ENCODE measurements at places on chromosomes 5 and 9.

- no peak for DNase-seq
Measured at GRCh38 chr5:136206361-136206760, 13.4 kb upstream of the SMIM32 start.

GRCh38 chr5:126450346-126450745 lies 27.1 kb downstream of the GRAMD2B start:
- DNase-seq, result no peak

- DNase-seq, result no peak
Measured at GRCh38 chr5:153618867-153619266, 128.4 kb downstream of the GRIA1 start.

GRCh38 chr9:71524996-71525580 lies 243.2 kb downstream of the CEMIP2 start:
- no peak for DNase-seq

GRCh38 chr5:38263983-38264382 lies 5.6 kb downstream of the EGFLAM start:
- DNase-seq, result no peak

DNA sequence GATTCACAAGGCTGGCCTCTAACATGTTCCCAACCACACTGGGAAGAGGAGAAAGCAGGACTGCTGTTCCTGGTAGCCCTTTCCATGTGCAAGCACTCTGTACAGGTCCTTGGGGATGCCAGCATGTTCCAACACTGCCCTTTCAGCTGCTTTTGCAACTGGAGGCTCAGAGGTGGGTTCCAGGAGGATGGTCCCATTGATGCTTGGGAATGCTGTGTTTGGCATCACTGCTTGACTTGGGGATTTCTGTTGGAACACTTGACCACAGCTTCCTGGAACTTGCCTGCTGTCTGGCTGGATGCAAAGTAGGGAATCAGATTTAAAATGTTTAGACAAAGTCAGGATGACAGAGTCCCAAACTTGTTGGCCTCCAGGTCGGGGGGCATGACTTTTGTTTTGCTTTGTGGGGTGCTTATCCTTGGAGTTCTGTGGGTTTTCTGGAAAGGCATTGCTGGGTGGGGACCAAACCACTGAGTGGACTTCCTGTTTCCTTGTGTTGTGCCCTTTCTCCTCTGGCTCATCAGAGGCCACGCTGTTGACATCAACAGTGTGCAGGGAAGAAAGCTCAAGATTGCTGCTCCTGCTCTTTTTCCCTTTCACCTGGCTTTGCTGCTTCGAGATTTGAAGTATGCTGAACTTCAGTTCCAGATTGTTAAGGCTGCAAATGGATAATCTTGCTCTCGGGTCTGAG lies 148.5 kb upstream of the RPS23 start:
- no peak for DNase-seq

DNA sequence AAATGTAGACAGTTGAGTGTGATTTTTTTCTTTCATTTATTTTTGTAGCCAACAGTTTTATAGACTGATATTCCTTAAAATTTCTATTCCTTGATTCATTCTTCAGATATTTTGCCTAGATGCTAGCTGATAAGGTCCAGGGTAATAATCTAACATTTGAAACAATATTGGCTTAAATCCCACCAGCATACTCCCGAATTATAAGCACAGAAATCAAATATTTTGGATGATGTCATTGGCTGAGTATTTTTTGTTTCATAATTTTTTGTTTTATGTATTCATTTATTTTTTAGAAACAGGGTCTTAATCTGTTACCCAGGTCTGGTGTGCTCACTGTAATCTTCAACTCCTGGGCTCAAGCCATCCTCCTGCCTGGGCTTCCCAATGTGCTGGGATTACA lies 88.4 kb downstream of the ISL1 start:
- DNase-seq, result no peak

GRCh38 chr5:138240650-138241385 lies 27.7 kb upstream of the CDC23 start:
- DNase-seq, result no peak

- no peak for DNase-seq
Measured at GRCh38 chr9:6631207-6631512, 14.4 kb downstream of the GLDC start.

DNA sequence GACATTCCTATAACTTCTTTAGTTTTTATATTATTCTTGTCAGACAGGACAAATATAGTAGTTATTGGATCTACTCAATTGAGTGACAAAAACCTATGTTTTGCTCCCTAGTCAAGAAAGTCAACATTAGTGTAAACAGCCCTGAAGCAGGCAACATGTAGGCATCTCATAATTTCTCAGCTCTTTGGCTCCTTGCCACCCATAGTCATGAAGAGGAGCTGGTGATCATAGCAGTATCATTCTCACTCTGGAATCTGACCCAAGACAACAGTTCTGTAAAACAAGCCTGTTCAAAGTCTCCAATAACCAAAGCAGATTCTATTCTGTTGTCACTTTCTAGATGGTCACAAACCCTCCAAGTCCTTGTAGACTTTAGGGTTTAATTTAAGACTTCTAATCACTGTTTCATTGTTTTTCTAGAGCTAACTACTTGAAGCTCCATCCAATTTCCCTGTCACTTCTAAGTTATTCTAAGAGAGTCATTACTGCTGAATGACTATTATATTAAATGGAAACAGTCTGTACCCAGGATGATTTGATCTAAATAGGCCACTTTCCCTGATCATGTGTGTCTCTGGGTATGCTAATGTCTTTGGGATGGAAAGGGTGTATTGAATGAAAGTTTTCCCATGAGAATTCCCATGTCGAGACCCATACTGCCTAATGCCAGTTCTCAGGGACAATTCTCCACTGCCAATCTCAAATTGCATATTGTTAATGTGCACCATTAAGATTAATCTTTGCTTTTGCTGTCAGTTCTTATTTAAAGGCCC lies 533.3 kb downstream of the ACTL7B start:
- DNase-seq, result no peak

GRCh38 chr9:22257026-22257816 lies 189.4 kb upstream of the DMRTA1 start:
- DNase-seq, result no peak

DNA sequence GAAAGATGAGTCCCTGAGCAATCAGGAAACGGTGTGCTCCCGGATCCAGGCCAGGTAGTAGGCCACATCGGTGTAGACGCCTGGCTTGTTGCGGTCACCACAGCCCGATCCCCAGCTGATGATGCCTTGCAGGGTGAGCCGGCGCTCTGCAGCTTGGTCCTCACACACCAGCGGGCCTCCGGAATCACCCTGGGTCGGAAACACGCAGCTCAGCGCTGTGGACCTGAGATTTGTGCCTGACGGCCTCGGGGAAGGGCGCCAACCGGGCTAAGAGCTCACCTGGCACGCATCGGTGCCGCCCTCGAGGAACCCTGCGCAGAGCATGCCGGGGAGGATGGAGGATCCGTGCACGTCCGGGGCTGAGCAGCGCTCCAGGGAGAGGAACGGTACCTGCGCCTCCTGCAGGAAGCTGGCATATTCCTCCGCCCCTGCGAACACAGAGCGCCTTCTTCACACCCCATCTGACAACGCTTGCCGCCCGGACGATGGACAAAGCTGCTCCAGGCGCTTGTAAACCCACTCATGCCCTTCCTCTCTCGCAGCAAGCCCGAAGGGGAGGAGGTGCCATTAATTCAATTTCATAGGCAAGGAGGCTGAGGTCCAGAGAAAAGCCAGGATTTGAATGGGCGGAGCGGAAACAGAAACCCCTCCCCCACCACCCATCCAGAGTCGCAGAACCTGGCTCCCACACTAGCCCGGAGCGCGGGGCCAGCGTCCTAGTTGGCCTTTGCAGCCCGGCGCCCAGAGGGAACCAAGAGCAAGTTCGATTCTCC lies 2.0 kb upstream of the PFN3 start:
- DNase-seq, result no peak

GRCh38 chr5:6359555-6360322 lies 18.6 kb downstream of the MED10 start:
- DNase-seq, result no peak

DNA sequence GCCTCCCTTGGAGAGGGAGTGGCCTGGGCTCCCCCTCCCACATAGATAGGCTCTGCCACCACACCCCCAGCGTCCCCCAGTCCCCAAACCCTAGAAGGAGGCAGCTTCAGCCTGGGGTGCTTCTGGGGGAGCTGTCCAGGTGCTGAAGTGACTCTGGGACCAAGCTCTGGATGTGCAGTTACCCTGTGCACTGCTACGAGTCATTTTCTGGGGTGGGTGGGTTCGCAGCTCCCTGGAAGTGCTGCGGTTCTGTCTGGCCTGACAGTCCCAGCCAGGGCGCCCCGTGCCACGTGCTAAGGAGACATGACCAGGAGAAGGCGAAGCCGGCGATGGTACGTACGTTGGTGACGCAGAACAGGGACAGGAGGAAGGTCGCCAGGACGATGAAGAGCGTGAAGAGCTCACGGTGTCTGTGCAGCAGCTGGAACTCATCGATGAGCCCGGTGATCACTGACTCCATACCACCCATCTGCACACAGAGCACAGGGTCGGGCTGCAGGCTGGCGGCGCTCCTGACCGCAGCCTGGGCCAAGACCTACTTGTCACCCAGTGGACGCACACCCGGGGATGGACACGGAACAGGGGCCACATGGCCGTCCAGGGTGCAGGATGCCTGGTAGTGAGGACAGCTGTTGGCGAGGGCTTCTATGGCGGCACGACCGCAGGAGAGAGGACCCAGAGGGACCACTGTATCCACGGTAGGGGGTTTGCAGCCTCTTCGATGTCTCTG lies 35.7 kb downstream of the SLC6A3 start:
- no peak for DNase-seq

DNA sequence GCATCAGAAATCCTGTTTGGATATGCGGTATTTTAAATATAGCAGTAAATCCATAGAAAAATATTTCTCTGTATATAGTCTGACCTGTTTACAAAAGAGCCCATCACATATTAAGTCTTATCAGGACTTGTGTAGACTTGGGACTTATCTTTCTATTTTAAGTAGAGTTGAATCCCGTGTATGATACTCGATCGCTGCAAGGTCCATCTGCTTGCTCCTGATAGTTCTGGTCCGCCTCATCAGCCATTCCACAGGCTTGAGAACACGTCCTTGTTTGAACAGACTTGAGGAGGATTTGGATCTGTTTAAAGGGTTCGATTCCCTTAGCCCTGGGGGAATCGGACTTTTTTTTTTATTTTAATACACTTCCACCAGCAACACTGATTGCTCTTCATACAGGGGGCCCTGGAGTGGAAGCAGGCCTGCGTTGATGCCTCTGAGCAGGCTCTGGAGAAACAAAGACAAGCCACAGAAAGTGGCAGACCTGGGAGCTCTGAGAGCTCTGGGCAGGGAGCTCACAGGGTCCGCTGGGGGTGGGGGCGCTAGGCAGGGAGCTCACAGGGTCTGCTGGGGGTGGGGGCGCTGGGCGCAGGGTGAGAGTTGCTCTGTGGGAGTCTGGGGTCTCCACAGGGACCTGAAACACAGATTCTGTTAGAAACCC lies 112.2 kb downstream of the MVB12B start:
- no peak for DNase-seq

GRCh38 chr9:38253200-38253599 lies 139.3 kb upstream of the ALDH1B1 start:
- no peak for DNase-seq

DNA sequence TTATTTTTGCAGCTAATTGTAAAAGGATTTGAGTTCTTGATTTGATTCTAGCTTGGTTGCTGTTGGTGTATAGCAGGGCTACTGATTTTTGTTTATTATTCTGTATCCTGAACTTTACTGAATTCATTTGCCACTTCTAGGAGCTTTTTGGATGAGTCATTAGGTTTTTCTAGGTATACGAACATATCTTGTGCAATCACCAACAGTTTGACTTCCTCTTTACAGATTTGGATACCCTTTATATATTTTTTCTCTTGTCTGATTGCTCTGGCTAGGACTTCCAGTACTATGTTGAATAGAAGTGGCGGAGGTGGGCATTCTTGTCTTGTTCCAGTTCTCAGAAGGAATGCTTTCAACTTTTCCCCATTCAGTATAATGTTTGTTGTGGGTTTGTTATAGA lies 210.8 kb downstream of the FGF10 start:
- no peak for DNase-seq

GRCh38 chr5:154788212-154788611 lies 33.0 kb downstream of the LARP1 start:
- DNase-seq, result no peak

Measured in stimulated activated CD8-positive, alpha-beta memory T cell treated with anti-CD3 and anti-CD28 coated beads, Interleukin-15, amount 100 ng/mL, for 4 hours (primary cell).